ENCODE measurements at places on chromosomes 12 and 14.

DNA sequence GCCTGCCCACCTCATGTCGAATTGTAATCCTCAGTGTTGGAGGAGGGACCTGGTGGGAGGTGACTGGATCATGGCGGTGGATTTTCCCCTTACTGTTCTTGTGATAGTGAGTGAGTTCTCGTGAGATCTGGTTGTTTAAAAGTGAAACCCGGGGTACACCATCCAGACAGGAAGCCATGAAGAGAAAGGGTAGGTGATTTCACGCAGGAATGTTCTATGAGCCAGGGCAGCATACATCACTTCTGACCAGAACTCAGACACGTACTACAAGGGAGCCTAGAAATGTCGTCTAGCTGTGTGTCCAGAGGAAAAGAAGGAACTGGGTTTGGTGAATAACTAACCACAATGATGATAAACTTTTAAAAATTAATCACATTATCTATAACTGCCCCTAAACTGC, 80.6 kb downstream of the ANO4 start:
- no peak for DNase-seq

- no peak for DNase-seq
Measured at GRCh38 chr14:54556535-54556934, 10.4 kb upstream of the SAMD4A start.

DNA sequence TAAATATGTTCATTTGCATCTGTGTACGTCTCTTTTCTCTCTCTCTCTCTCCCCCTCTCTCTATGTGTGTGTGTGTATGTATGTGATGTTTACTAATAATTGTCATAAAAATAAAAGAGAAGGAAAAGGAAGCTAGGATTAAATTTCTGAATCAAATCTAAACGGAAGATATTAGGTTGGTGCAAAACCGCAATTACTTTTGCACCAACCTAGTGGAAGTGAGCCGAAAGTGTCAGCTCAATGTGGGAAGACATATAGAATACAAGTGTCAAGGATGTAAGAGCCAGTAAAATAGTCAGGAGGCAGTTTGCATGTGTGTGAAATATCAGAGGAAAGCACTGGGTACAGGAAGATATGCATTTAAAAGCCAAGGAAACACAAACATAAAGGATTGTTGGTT, 18.5 kb upstream of the OR4K17 start:
- DNase-seq: no peak

DNA sequence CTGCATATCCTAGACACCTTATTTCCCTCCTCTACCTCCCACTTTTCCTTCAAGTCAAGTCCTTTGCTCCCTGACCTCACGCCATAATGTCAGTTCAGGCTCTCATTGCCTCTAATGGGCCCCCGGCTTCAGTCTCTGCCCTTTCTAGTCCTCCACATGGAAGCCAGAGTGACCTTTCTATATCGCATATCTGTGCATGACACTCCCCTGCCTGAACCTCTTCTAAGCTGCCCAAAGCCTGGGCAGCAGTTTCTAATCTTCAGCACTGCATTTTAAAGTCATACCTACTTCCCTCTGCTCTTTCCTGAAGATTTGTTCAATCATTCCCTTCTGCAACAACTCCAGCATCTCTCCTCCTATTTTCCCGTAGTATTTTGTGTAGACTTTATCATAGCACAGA, 45.5 kb downstream of the ESR2 start:
- no peak for DNase-seq

GRCh38 chr14:52188381-52188780, 79.1 kb upstream of the PTGDR start:
- no peak for DNase-seq

GRCh38 chr12:105436636-105437035, 106.1 kb downstream of the C12orf75 start:
- no peak for DNase-seq

- DNase-seq: no peak
Measured at GRCh38 chr12:69630191-69630590, 19.5 kb upstream of the LRRC10 start.

GRCh38 chr12:56162468-56163290, 4.5 kb downstream of the MYL6 start:
- no peak for DNase-seq

GRCh38 chr12:82883394-82884355, 197.0 kb downstream of the TMTC2 start:
- DNase-seq: no peak

- no peak for DNase-seq
Measured at GRCh38 chr14:99630202-99630601, 14.7 kb upstream of the HHIPL1 start.

GRCh38 chr12:43167691-43168090, 384.3 kb downstream of the ADAMTS20 start:
- DNase-seq: no peak

GRCh38 chr12:124509676-124510300, 57.6 kb downstream of the NCOR2 start:
- DNase-seq: no peak

- DNase-seq: no peak
Measured at GRCh38 chr14:61603736-61604135, 91.6 kb upstream of the HIF1A start.

DNA sequence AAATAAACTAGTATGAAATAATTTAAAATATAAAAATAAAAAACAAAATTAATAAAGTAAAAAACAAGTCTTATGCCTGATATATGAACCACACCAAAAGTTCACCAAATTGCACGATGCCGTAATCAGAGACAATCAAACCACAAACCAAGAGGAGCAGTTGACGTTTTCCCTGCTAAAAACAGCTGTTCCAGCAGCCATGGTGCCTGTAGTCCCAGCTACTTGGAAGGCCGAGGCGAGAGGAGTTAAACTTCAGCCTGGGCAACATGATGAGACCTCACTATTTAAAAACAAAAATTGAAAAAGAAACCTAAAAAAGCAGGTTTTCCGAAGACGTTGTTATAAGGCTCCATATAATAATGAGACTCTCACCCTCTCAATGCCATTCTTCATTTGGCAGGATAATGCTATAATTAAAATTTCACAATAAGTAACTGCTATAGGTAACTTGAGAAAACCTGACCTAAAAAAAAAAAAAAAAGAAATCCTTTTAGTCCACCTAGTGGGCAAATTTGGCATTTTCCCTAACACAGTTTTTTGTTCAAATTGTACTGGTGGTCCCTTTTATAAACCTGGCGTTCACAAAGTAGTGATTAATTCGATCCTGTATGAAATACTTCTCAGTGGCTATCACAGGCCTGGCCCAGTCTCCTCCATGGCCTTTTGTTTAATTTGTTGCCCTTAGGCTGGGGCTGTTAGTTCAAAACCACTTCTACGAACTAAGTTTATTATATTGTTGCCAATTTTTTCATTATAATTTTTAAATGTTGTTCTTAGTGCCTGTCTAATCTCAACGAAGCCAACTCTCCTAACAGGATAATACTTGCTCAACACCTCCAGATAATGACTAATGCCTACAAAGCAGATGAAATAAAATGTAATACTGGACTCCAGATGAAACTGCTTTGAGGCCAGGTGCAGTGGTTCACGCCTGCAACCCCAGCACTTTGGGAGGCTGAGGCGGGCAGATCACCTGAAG, 62.1 kb downstream of the TNFAIP2 start:
- DNase-seq: no peak

- no peak for DNase-seq
Measured at GRCh38 chr12:124604264-124604680, 36.9 kb upstream of the NCOR2 start.

DNA sequence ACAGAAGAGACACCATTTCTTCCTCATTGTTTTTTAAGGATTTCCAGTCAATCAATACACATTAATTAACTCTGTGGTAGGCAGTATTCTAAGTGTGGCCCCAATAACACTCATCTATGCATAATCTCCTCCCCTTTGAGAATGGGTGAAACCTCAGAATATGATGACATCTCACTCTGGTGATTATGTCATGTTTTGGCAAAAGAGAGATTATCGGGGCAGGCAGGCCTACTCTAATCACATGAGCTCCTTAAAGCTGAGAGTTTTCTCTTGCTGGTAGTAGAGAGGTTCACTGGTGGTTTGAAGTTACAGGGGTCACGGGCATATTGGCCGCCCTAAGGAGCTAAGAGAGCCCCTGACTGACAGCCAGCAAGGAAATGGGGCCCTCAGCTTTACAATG, 7.1 kb upstream of the LGMN start:
- no peak for DNase-seq

GRCh38 chr12:1691123-1692007, 495 bp downstream of the ADIPOR2 start:
- DNase-seq: peak; percentile 60

DNA sequence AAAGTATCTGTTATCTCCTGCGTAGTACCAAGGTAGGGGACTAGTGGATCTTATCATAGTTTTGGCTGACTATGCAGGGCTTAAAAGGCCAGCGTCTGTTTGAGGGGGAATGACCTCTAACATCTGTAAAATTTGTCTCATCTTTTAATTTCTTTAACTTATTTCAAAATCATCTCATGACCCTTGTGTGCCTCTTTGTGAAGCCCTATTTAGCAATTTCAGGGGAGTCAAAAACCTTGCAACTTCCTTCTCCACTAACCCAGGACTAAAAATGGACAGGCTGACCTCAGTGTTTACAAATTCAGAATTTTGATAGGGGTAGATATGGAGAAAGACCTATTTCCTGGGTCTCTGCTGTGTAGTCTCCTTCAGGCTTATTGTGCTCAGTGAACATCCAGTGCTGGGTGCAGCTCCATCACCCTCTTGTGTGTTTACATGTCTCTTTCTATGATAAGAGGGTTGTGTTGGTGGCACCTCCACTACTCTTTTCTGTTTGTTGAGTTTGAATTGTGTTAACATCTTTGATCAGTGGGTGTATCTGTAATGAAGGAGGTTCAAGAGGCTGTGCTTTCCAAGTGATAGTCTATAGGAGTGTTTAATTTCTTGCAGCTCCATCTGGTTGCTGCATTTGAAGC, 14.3 kb downstream of the NECAP1 start:
- no peak for DNase-seq

- no peak for DNase-seq
Measured at GRCh38 chr14:33408291-33408690, 469.6 kb downstream of the NPAS3 start.

GRCh38 chr12:116420227-116420880, 138.8 kb upstream of the MAP1LC3B2 start:
- DNase-seq: no peak

DNA sequence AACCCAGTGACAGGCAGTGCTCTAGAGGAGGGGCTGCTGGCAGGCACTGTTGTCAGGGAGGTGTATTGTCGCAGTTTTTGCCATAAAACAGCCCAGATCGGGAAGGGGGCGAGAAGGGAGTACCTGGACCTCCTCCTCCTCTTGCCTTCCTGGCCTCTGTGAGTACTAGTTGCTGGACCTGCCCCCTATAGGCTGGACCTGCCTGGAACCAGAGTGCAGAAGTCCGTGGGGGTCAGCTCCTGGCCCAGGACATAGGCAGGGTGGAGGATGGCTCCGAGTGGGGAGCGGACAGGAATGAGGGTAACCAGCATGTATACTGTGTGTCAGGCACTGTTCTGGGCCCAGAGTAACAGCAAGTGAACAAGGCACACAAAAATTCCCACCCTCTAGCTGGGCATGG, 116.3 kb downstream of the PTPN11 start:
- DNase-seq: no peak

GRCh38 chr12:16603260-16603915, 2.6 kb downstream of the LMO3 start:
- no peak for DNase-seq

GRCh38 chr14:77343662-77344061, 22.8 kb downstream of the GSTZ1 start:
- no peak for DNase-seq

GRCh38 chr12:128387811-128388422, 120.9 kb downstream of the TMEM132C start:
- peak; percentile 55 for DNase-seq

DNA sequence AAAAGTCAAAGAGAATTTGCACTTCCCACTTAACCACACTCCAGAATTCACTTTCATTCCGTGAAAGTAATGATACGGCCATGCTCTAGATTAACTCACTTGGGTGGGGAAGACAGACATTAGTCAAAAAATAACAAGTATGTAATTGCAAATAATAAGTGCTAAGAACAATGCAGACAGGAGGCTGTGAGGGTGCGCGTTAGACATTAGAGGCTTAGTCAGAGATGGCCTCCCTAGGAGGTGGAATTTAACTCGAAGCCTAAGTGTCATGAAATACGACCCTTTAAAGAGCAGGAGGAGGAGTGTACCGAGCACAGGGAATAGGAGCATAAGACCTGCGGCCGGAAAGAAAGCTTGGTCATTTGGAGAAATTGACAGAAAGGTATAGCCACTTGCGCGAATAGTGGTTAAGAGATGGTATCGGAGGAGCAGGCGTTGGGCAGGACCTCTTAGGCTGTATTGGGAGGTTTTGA, 628 bp downstream of the SNRPF start:
- peak; percentile 34 for DNase-seq

GRCh38 chr12:19373586-19373985, 65.7 kb upstream of the AEBP2 start:
- DNase-seq: no peak

DNA sequence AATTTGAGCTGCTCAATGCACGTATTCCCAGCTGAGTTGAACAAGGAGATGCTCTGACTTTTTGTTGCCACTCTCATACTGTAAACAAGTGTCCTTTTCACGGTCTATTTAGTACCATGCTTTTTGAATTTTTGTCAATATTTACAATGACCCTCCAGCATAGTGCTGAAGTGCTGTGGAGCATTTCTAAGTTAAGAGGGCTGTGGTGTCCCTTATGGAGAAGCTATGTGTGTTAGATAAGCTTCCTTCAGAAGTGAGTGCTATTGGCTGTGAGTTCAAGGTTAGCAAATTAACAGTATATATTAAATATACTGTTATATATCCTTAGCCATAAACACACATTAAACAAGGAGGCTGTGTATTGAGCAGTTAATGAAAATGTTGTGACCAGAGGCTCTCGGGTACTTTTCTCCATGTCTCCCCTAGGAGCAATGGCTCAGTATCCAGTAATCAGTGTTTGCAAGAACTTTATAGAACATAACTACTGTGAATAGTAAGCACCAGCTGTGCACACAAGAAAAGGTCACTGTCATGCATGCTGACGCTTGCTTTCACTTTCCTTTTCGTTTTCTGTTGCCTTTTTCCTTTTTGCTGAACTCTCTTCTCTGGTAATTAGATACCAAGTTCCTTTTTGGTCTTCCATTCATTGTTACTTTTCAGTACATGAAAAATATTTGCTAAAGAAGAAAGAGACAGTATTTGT, 187.2 kb upstream of the NEDD1 start:
- DNase-seq: no peak

GRCh38 chr12:118870551-118870950, 110.8 kb upstream of the SRRM4 start:
- no peak for DNase-seq

GRCh38 chr12:109937371-109937770, 37.3 kb downstream of the TCHP start:
- DNase-seq: no peak
